ENCODE measurements at places on chromosomes 7 and 10.

- no peak for DNase-seq
Measured at GRCh38 chr10:124496150-124496549, 34.5 kb downstream of the LHPP start.

GRCh38 chr7:105799006-105799405, 77.4 kb downstream of the ATXN7L1 start:
- no peak for DNase-seq

DNA sequence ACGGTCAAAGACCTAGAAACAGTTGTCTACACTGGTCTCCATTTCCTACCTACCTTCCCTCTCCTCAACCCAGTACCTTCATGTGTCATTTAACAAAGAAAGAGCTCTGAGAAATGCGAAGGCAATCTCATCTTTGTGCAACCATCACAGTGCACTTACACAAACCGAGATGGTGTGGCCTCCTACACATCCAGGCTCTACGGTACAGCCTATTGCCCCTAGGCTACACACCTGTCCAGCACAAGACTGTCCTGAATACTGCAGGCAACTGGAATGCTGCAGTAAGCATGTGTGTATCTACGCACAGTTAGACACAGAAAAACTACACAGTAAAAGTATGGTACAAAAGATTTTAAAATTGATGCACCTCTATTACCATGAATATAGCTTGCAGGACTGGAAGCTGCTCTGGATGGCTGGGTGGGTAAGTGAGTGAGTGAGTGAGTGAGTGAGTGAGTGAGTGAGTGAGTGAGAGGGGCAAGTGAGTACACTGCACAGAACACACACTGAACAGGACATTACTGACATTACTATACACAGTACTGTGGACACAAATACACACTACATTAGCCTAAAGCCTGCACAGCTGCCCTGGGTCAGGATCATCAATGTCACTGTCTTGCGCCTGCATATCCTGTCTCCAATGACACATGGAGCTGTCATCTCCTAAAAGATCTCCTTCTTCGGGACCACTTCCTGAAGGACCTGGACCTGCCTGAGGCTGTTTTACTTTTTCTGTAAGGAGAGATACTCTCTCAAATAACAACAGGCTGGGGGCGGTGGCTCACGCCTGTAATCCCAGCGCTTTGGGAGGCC, 18.5 kb downstream of the ITGB1 start:
- DNase-seq, result no peak

DNA sequence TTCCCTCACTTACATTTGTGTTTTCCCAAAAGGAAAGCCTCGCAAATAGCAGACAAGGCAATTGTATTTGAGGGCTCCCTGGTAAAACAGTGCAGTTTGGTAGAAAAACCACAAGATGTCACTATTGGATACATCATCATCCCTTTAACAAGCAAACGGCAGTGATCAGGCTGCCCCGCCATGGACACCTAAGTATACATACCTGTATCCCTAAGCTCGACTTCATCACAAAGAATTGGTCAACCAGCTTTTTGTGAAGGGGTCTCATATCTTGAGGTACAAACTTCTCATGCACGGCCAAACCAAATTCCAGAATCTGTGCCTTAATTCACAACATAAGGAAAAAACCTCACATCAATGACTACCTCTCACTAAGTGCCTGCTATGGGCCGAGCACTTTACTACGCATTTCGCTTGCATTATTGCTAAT, 179.5 kb upstream of the IMMP2L start:
- DNase-seq, result peak; percentile 76

DNA sequence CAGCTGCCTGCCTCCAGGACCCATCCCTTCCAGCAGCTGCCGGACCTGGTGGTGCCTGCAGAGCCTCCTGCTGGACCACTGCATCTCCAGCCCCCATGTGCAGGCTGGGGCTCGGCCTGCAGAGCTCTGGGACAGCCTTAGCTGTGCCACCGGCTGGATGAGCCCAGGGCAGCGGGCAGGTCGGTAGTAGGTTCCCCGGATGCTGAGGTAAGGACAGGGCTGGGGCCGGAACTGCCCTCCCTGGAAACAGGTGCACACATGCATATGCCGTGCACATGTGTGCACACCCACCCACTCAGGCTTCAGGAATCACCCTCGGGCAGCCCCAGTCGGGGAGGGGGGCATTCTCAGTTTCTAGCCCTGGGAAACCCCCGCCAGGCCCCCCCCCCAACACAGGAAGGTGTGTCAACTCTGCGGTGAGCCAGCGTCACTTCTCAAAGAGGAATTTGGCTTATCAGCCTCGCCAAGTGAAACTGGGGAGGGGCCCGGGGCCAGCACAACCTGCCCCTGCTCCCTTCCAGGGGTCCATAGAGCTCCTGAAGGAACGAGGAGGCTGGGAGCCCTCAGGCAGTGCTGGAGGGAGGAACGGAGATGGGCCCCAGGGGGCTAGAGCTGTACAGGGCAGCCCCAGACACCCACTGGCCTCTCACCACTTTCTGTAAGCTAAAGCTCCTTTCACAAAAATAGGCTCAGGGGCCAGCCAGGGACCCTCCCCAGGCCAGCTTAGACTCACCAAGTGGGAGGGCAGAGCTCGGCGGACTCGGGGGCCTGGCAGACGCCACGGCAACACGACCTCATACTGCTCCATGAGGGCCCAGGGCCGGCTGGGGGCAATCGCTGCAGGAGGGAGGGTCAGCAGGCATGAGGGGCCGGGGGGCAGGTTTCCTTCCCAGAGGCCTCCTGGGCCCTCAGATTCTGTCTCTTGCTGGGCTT, 1.7 kb downstream of the ADAM8 start:
- DNase-seq, result no peak

- DNase-seq, result no peak
Measured at GRCh38 chr7:40470817-40471216, 336.0 kb downstream of the SUGCT start.

- no peak for DNase-seq
Measured at GRCh38 chr7:54995610-54996363, 23.0 kb upstream of the EGFR start.

DNA sequence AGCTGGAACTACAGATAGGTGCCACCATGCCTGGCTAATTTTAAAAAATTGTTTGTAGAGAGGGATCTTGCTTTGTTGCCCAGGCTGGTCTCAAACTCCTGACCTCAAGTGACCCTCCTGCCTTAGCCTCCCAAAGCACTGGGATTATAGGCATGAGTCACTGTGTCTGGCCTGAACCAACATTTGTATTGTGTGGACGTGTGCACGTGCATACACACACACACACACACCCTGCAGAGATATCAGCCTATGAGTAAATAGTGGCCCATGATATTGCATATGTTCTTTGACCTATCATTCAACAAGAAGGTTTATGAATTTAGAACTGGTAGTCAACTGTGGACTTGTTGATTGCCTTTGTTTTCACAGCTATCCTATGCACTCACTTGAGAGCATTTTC, 161.6 kb downstream of the BAMBI start:
- no peak for DNase-seq

- no peak for DNase-seq
Measured at GRCh38 chr10:119543814-119544642, 1.5 kb upstream of the RGS10 start.

DNA sequence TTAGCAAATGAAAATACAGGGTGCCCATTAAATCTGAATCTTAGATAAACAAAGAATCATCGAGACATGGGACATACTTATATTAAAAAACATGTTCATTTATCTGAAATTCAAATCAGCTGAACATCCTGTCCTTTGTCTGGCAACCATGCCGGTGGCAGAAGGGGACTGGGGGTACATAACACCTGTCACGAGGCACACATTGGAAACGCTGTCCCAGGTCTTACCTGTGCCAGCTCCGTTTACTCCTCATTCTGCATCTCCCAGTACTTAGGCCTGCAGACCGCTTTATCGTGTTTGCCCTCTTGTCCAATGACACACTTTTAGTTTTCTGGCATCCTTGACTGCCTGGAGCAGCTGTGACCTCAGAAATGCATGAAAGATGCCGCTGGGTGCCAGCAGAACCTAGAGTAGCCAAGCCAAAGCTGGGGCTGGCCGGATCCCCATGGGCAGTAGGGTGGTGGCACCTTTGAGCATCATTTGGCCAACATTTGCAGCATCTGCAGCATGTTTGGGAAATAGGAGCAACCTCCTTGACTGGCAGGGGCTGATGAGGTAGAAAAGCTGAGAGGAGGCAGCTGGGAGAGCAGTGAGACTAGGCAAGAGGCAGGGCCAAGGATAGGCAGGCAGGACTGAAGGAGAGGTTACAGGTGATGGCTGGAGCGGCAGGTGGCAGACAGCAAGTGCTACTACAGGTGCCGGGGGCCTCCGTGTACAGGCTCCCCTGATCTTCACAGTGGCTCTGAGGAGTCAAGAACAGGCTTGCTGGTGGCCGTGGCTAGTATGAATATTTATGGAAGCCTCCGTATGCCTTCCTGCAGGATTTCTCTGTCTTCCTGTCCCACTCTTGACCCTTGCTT, 62.3 kb upstream of the BTBD16 start:
- DNase-seq, result no peak

GRCh38 chr10:91287276-91287675, 66.8 kb downstream of the PCGF5 start:
- no peak for DNase-seq

- no peak for DNase-seq
Measured at GRCh38 chr7:140972876-140973829, 41.6 kb downstream of the MRPS33 start.

DNA sequence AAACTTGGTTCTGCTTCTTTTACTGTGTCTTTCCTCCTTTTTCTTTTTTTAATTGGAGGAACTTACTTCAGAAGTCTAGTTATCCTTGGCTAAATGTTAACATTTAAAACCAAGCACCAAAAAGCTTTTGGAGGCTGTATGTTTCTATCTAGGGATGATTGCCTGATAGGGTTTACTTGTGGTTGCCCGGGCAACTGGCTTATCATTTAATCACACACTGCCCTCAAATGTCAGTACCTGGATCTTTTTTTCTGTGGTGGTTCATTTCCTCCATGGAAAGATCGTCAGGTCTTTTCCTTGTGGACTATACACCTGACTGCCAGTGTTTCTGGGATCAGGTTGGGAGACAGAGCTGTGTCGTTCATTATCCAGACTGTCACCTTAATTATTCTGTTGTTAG, 173.2 kb downstream of the WNT2 start:
- DNase-seq, result no peak

GRCh38 chr10:59279991-59280505, 82.3 kb downstream of the FAM13C start:
- no peak for DNase-seq

DNA sequence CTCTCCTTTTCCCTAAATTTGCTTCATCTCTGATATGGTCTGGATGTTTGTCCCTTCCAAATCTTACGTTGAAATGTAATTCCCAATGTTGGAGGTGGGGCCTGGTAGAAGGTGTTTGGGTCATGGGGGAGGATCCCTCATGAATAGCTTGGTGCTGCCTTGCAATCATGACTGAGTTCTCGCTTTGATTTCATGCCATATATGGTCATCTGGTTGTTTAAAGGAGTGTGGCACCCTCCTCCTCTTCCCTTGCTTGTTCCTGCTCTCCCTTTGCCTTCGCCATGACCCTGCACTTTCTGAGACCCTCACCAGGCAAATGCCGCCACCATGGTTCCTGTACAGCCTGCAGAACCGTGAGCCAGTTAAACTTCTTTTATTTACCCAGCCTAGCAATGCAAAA, 14.5 kb downstream of the NOBOX start:
- no peak for DNase-seq

- DNase-seq, result no peak
Measured at GRCh38 chr10:58925381-58925780, 251.1 kb upstream of the PHYHIPL start.

DNA sequence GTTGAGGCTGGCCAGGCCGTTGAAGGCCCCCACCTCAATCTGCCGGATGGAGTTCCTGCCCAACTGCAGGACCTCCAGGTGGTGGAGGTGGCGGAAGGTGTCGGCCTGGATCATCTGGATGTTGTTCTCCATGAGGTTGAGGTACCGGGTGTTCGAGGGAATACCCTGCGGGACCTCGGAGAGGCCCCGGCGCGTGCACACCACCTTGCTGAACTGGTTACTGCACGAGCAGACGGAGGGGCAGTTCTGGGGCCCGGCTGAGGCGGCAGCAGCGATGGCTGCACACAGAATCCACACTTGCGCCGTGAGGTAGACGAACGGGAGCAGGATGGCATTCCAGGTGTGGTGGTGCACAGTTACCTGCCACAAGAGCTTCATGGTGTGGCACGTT, 979 bp downstream of the LRRC4 start:
- no peak for DNase-seq

DNA sequence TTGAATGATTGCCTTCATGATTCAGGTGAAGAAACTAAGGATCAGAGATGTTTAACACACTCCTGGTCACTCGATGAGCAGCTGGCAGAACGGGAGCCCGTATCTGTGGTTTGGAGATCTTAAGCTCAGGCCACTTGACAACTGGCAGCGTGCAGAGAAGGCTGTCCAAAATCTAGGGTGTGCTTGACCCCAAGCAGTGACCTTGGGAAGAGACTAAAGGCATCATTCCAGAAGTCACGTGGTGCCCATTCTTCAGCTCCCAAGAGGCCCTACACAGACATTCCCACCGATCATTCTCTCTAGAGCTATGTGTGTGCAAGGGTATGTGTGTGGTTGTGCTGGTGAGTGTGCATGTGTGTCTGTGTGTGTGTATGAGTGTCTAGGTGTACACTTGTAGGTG, 493.8 kb downstream of the TCERG1L start:
- no peak for DNase-seq

GRCh38 chr10:110860576-110861241, 11.0 kb upstream of the PDCD4 start:
- no peak for DNase-seq

DNA sequence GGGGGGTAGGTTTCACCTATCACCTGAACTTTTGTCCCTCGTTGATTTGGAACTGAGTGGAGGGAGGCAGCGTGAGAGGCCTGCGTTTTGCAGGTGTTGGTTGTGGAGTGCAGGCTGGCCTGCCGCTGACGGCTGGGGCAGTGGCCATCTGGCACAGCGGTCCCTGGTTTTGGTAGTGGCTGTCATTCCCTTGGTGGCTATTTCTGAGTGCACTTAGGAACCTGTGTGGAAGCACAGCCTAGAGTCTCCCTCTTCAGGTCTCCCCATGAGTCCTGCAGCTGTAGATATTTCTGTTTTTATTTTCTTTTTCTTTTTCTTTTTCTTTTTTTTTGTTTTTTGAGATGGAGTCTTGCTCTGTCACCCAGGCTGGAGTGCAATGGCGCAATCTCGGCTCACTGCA, 129.2 kb downstream of the CUL2 start:
- DNase-seq, result no peak

GRCh38 chr7:40551685-40552576, 417.1 kb downstream of the SUGCT start:
- DNase-seq, result no peak

GRCh38 chr10:43408331-43408709, 666 bp downstream of the HNRNPF start:
- no peak for DNase-seq

DNA sequence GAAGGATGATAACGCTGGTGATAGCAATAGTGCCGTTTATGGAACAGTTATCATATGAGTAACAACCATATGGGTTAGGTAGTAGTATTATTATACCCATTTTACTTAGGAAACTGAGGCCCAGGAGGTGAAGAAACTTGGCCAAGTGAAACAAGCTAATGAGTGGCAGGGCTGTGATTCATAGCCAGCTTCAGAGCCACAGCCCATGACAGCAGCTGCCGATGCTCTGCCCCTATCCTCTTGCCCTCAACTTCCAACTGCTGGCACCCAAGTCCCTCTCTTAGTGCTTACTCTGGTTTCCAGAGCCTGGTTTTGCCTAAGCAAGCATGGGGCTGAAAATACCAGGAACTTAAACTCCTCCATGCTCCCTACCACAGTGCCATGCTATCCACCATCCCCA, 12.3 kb downstream of the SH3PXD2A start:
- DNase-seq, result no peak
